ENCODE measurements at places on chromosomes 12 and 14.

GRCh38 chr14:96287856-96288255, 31.8 kb downstream of the BDKRB1 start:
- DNase-seq: no peak

DNA sequence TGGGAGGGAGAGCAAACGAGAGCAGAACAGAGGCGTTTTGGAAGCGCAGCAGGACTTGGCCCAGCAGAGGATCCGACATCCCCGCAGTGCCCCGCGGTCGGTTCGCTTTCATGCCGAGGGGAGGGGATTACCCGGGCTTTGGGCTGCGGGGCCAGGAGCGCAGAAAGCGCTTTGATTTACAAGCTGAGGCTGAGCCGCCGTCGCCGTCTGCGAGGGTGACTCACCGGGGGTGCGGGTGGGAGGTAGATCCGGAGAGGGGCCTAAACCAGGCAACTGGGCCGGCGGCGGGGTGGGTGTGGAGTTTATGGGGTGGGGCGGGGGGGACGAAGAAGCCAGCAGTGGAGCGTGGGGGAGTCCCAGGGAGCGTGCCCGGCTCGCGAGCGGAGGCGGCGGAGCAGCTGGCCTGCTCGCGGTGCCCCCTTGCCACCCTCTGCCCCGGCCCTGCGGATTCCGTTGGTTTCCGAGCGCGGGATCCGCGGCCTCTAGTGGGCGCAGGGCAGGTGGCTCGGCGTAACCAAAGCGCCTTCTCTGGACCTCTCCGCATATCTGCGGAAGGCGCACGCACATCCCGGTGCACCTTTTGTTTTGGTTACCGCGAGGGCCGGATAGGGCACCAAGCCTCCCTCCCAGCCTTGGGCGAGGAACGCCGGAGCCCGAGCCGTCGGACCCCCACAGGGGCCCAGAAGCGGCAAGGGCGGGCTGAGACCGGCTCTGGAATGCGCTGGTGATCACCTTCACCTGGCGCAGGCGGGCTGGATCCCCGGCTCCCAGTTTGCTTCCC, 2.6 kb downstream of the SIX4 start:
- no peak for DNase-seq

- no peak for DNase-seq
Observed at GRCh38 chr12:60072911-60073310, 477.1 kb downstream of the SLC16A7 start.

GRCh38 chr14:35045798-35046047, 349 bp upstream of the FAM177A1 start:
- no peak for DNase-seq

DNA sequence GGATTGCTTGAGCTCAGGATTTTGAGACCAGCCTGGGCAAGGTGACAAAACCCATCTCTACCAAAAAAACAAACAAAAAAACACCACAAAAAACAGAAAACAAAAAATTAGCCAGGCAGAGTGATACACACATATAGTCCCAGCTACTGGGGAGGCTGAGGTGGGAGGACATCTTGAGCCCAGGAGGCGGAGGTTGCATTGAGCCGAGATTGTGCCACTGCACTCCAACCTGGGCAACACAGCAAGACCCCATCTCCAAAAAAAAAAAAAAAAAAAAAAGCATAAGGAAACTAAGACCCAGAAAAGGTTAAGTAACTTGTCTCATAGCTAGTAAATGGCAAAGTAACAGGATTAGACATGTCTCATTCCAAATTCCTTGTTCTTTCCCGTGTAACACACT, 56.3 kb upstream of the PSMA6 start:
- DNase-seq: no peak

- DNase-seq: no peak
Observed at GRCh38 chr12:120007272-120007671, 18.2 kb downstream of the BICDL1 start.

- no peak for DNase-seq
Observed at GRCh38 chr12:1523046-1523445, 71.3 kb downstream of the FBXL14 start.

GRCh38 chr14:88562532-88562830, 356 bp upstream of the ZC3H14 start:
- DNase-seq: no peak

GRCh38 chr12:119479121-119479561, 114.4 kb upstream of the TMEM233 start:
- DNase-seq: no peak

- no peak for DNase-seq
Observed at GRCh38 chr14:71534506-71534905, 397.7 kb upstream of the RGS6 start.

- DNase-seq: no peak
Observed at GRCh38 chr12:109685574-109686447, 27.8 kb upstream of the FAM222A start.

DNA sequence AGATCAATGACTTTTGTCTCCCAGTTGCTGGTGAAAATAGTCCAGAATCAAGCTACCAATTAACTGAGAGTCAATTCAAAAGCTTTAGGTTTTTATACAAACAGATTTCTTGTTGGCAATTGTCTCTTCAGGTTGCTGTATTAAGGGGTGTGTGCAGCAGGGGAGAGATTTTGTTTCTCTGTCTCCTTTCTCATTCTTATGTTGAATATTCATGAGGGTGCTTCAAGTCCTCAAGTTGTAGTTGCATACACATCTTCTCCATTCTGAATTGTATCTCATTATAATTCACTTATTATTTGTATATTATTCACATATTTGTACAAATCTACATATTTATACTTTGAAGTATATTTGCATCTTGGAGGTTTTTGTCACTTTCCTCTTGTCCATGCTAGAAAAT, 126.7 kb upstream of the PTPRQ start:
- DNase-seq: no peak

DNA sequence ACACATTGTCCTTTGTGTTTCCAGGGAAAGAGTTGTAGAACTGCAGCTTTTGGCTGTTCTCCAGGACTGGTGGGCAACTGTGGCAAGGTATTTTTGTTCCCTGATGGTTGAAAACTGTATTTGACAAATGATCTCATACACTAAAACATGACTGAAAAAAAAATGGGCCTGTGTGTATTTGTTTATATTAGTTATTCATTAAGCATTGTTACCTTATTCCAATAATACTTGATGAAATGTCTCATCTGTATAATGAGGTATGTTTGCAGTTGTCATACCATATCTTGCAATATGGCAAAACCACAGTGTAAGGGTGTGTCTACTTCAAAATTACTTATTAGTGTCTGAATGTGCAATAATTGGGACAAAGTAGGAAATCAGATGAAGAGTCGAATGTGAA, 479.4 kb upstream of the NOVA1 start:
- no peak for DNase-seq

GRCh38 chr12:41277946-41278267, 89.8 kb downstream of the PDZRN4 start:
- peak; percentile 19 for DNase-seq

GRCh38 chr14:86788224-86788623, 1204.8 kb downstream of the GALC start:
- DNase-seq: no peak

- DNase-seq: no peak
Observed at GRCh38 chr12:28939427-28939826, 209.7 kb upstream of the FAR2 start.

DNA sequence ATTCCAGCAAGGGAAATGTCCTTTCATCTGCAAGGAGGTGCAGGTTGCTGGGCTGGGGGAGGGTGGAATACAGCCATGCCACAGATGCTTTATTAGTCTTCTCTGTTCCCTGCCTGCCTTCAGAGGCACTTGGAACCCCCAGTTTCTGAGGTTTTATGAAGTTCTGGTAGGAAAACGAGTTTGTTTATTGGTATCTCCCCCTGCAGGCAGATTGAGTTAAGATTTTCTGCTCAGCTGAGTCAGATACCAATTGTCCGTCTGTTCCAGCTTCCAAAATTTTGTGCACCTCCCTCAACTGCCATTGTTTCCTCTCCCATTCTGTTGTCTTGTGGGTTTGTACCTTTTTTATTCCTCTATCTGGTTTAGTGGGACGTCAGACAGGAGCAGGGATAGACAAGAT, 155.6 kb downstream of the ETV6 start:
- no peak for DNase-seq

- no peak for DNase-seq
Observed at GRCh38 chr12:108065069-108065468, 64.0 kb upstream of the WSCD2 start.

DNA sequence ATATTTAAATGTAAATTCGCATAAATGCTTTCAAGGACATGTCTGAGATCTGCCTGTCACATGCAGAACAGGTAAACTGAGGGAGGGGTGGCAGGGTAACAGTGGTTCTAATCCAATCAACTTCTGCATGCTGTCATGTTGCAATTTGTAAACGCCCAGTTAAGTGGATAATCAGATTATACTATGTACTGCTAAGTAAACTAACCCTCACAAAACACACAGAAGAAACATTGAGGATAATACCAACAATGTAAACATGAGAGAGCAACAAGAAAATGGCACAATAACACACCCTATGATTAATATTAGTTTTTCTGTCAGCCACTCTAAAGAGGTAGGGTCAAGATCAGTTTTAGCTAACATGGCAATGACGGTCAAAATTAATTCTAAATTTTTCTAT, 123.7 kb downstream of the KIF21A start:
- no peak for DNase-seq

DNA sequence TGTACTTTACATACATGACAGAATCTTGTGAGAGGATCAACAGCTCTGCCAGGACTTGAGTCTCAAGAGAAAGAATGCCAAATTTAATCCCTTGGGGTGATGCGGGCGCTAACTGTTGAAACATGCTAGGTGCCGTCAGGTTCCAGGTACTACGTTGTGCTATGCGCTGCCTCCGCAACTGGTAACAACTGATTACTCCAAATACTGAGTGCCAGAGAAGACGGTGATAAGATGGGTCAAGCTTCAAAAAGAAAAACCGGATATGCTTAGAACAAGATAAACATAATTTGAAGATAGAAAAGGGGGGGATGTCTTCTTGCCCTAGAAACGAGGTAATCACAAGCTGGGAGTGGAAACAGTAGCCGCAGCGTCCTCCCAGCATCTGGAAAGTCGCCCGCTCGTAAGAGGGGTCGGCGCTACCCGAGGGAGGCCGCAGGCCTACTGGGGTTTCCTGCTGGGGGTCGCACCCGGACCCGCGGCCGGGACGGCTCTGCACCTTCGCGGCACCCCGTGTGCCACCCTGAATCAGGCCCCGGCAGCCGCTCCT, 678 bp downstream of the ZBTB25 start:
- DNase-seq: no peak

DNA sequence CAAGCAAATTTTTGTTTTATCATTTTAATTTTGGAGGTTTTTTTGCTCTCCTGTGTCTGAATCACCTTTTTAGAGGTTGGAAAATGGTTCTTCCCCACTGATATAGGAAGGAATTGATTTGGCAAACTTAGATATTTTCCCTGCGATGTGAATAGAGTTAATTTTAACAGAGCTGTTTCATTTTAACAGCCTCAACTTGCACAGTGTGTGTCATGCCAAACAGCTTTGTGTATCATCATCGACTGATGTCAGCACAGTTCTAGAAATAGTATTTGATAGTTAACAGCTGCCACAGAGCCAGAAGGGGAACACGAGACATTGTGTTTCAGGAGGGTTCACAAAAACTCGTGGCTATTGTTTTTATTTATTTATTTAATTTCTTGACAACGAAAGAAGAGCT, 243.1 kb upstream of the FOXN3 start:
- DNase-seq: no peak

DNA sequence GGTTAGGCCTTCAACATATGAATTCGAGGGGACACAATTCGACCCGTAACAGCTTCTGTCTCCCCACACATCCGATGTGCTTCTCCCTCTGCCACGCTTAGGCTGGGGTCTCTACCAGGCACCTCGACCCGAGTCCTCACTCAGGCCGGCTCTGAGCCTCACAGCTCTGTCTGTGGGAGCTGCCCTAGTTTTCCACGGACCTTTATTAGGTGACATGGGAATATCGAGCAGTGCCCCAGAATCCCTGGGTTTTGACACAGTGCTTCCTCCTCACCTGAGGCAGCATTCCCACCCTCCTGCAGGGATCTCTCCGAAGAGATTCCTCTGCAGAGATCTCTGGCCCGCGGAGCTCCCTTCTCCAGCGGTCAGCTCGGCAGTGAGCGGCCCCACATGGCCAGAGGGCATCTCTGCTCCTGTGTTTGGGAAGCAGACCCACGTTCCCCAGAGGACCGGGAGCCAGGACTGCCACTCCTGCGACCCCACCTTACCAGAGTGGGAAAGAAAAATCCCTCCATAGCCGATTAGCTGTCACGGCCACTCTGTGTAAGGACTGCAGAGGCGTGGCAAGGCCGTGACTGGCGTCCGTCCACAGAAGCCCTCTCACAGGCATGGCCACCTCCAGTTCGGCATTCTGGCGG, 21.2 kb downstream of the ZBTB42 start:
- DNase-seq: no peak

DNA sequence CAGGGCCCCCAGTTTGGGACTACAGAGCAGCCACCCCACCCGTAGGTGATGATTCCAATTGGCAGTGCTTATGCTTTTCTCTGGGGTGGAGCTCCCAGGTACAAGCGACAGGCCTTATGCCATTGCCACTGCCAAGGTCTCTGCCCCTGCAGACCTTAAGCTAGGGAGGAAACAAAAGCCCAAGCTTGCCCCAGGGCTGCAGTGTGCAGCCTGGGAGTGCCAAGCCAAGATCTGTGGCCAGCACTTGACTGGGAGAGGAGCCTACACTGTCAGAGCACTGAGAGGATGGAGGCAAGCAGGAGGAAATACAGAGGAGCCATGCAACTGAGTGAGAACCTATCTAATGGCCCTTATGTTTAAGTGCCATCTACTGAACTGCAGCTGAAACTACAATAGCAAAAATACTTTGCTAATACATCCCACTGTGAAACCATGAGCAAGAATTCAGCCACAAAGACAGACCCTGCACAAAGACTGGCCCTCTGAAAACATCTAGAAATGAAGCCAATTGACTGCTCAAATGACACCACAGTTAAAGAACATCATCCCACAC, 17.7 kb upstream of the ASCL1 start:
- DNase-seq: no peak

- no peak for DNase-seq
Observed at GRCh38 chr12:67358781-67359338, 89.7 kb downstream of the CAND1 start.

DNA sequence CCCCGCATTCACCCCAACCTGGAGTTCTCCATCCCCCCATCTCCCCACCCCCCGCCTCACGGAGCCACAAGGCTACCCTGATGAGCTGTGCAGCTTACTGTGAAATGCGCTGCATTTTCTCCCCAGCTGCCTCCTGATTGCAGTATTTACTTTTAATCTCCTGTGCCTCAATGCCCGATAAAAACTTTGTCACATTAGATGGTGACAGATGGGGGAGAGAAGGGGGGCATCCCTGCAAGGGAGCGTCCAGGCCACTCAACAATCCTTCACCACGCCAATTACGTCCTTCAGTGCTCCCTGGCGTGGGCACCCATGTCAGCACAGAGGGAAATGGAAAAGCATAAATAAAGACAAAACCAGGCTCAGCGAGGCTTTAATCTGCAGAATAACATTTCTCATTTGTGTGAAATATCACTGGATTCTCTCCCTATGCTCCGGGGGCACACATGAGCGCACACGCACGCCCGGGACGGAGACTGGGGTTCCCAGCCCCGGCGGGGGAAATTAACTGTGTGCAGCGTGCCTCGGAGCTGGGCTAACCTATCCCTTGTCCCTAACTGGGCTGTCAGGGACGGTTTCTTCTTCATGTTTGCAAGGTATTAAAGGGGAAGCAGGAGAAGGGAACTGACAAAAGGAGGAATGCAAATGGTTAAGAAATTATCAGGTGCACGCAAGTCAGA, 186.7 kb upstream of the VASH1 start:
- no peak for DNase-seq

- no peak for DNase-seq
Observed at GRCh38 chr12:13241833-13242488, 45.4 kb downstream of the EMP1 start.

GRCh38 chr14:72594099-72594901, 299.6 kb downstream of the DPF3 start:
- no peak for DNase-seq

GRCh38 chr14:51566831-51567582, 84.7 kb upstream of the FRMD6 start:
- no peak for DNase-seq

Measured in NCI-H1417 treated with DMSO at 0.1 percent for 48 hours (cell line).